SHP77 (cell line): ENCODE measurements at places on chromosomes 2 and 18.

GRCh38 chr2:174176898-174177297 is 71.4 kb downstream of the OLA1 start:
- no peak for DNase-seq

DNA sequence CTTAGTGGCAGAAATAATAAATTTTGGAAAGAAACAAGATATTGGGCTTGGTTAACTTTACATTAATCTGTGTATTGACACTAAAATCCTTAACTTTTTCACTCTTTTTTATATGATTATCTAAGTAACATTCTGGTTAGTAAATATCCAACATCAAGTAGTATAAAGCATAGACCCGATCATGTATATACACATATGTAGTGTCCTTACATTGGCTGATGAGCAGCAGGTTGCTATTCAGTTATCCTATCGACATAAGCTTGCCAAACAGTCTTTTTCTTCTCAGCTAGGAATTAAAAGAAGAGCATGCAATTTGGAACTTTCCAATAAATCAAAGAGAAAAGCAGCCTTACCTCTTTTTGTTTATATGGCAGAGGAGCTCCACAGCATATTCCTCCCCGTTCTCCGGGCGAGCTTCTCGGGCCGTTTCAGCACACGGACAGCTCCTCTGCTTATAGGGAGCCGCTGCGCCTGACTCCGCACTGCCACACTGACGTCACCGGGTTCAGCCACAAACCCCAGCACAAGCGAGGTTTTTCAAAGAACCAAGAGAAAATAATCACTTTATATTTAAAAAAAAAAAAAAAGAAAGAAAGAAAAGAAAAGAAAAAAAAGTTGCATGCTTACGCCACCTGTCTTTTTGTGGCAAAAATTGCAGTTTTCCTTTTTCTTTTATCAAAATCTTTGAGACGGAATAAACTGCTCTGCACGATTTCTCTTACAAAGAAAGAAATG is at the start of gene SCG2:
Gene SCG2 (minus strand): TSS at position 430 of the 735 bp plus-strand sequence. CDS start 3,079 bp downstream, outside the sequence.
- peak; percentile 87 for DNase-seq

GRCh38 chr18:70276416-70277191 is 12.2 kb upstream of the SOCS6 start:
- no peak for DNase-seq

DNA sequence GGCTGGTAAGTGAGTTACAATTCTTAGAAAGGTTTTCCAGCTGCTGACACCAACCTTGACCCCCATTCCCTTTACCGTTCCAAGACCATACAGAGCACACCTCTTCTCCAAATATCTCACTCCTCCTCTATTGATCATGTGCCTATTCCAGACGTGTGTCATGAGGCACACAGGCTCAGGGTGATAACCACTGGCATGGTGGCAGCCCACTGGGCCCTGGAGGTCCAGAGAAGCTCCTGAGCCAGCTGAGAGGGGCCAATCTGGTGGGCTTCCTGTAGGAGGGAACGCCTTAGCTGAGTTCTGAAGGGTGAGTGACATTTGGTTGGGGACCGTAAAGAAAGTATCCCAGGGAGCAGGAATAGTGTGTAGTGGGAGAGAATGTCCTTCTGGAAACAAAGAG is 28.3 kb downstream of the ZAP70 start:
- DNase-seq, result no peak

DNA sequence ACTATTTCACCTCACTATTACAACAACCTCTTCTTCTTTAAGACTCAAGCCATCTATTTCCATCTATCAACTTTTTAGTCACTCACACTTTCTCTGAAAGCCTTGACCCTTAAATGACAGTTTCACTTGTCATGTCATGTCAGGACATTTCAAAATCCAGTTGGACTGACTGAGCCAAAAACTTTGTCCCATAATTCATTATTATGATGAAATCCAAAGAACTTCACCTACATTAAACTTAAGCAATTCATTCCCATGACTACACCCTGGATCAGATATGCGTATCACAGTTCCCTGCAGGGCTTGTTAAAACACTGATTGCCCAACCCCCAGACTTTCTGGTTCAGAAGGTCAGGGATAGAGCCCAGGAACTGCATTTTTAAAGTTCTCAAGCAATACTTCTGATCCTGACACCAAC is 26.5 kb downstream of the LDAH start:
- DNase-seq, result no peak

GRCh38 chr18:79095216-79095615 is 26.0 kb downstream of the ATP9B start:
- DNase-seq, result no peak

- no peak for DNase-seq
These were observed 137.3 kb downstream of the SETBP1 start for GRCh38 chr18:44817831-44818473.

GRCh38 chr2:24815171-24815570 is 21.9 kb downstream of the CENPO start:
- no peak for DNase-seq

GRCh38 chr18:26119246-26119645 is 14.4 kb upstream of the PSMA8 start:
- no peak for DNase-seq

- DNase-seq, result no peak
These were observed 232.2 kb downstream of the GULP1 start for GRCh38 chr2:188523919-188524318.

DNA sequence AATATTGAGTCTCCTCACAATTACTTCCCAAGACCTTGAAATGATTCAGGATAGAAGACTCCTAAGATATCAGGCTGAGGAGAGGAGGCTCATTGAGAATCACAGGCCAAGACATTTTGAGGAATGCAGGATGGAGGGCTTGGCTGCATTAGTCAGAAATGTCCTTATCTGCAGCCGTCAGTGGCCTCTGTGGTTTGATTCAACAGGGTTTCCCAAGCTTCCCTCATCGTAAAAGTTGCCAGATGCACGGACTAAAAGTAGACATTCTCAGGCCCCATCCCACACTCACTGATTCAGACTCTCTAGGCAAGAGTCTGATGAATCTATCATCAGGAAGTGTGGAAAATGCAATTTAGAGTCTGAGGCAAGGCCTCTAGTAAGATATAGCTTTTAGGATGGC is 34.0 kb upstream of the TMEM178A start:
- DNase-seq, result no peak

DNA sequence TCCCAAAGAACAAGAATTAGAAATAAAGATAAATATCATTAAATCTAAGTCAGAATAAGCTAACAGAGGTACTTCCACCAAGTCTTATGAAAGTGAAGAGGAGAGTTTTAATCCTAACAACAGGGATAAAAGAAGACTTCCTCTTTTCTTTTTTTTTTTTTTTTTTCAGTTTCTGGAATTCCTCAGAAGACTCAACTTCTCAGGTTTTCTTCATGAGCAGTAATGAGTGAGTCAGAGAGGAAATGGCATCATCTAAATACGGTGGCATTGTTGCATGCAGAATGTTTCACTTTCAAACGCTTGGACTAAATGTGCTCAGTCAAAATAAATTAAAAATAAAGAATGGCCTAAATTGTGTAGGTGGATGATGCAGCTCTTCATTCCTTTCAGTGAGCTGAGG is 45.6 kb upstream of the ARHGAP15 start:
- no peak for DNase-seq

DNA sequence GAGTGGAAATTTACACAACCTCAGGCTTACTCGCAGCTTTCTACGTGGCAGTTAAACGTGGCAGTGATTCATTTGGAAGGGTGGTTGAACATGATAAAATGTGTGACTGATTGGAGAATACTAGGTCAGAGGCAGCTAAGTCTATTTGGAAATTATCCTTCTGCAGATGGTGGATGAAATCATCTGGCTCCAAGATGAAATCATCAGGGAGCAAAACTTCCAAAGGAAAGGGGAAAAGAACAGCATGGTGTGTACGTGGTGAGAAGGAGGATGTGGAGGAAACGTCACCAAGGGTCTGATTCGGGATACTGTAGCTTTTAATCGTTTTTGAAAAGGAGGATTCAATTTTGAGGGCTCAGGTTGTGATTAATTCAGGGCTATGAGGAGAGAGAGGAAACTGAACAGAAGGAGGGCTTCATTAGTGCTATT is 47.9 kb downstream of the COL3A1 start:
- DNase-seq, result no peak
